ENCODE measurements at places on chromosomes 3 and 15.

DNA sequence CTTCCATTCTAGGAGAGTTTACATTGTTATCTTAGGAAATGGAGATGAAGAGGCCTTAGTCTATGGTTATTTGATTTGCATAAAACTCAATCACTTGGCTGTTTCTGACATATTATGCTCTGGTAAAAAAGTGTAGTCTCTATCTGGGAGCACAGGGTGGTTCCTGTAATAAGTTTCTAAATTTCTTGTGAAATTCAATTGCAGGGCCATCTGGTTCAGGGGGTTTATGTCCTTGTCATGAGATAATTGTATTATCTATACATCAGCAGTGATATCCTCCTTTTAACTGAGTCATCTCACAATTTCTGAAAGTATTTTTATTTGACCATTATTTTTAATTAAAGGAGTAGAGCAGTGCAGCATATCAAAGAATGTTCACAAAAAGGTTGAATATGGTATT is 203.3 kb downstream of the MFSD1 start:
- no peak for DNase-seq

GRCh38 chr3:61648481-61648880 is 87.1 kb downstream of the PTPRG start:
- DNase-seq = no peak

DNA sequence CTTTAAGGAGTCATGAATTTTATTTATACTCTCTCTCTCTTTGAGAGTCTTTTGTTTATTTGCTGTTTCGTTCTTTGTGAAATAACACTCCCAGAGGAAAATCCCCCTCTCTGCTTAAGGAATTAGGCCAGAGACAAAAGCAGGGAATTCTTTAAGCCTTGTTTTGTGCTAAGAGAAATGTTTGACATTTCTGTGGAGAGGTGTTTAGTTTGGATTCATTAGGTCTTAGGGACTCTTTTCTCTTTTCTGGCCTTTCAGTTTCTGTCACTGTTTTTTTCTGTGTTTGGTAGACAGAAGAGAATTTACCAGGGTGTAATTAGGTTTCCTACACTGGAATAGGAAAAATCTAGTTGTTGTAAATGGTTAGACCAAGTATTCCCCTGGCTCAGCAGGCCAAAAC is 241.8 kb upstream of the NR2F2 start:
- no peak for DNase-seq

- DNase-seq = no peak
These were observed 29.5 kb upstream of the FAM3D start for GRCh38 chr3:58696093-58696492.

GRCh38 chr15:63881431-63881830 is 47.7 kb upstream of the HERC1 start:
- no peak for DNase-seq

DNA sequence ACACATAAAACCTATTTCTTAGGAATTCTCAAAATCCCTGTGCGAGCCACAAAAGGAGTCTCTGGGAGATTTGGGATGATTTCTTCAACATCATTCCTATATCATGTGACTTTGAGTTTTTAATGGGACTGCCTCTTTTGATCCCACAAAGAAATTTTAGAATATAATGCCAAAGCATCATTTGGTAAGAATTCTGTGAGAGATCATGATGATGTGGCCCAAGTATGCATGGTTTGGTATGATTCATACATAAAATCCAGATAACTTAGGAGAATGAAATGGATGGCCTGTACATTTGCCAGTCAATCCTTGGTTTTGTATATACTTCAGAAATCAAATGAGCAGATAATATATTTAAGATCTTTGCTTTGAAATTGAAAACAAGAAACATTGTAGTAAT is 61.3 kb downstream of the UBE2E2 start:
- no peak for DNase-seq

GRCh38 chr15:50166216-50166615 is 15.8 kb upstream of the SLC27A2 start:
- DNase-seq = peak; percentile 61

DNA sequence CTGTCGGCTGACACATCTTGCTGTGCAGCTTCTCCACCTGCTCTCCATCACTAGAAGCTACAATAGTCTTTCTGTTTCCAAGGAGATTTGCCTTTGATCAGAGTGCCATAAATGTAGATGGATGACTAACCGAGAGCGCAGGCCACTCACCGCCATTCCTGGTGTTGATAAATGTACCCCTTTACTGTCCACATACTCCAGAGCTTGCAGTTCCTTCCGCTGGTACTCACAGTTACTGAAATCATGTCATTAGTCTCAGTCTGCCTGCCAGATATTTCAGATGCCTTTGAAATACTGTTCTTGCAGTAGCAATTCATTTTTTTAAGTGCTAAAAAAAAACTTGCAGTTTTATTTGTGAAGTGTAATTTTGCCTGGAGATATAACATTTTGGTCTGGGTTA is 72.3 kb downstream of the BLM start:
- DNase-seq = no peak

DNA sequence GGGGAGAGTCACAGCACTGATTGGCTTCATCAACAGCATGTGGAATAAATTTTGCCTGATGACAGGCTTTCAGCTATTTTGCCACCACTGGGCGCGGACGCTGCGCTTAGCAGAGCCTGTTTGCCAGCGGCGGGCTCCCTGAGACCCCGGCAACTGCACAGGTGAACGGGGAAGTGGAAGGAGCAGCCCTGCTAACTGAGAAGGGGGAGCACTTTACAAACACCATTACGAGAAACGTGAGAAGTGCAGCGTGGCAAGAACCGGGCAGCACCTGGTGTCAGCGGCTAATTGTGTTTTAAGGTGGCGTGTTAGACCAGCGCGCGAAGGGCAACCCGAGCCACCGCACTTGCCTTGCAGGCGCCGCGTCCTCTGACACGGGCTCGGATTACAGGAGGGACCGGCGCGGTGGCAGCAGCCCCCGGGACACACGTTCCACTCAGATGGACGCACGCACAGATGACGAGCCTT is 307.8 kb upstream of the ARRDC4 start:
- no peak for DNase-seq

GRCh38 chr3:27642796-27643195 is 79.3 kb downstream of the EOMES start:
- no peak for DNase-seq

- DNase-seq = no peak
These were observed 1.7 kb upstream of the HES1 start for GRCh38 chr3:194134231-194134756.

DNA sequence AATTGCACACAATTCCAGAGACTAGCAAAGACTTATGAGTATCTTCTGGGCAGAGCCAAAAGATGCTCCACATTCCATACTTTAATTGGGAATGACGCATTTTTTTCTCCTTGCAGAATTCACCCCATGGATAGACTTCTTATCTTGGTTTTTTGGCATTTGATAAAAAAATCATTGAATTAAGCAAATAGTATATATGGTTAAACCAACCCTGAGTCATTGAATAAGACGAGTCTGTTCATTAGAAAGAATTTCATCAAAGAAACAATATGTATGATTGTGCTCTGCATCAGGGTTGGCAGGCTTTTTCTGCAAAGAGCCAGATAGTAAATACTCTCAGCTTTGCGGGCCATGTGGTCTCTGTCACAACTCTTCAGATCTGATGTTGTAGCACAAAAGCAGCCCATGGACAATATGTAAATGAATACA is 9.2 kb upstream of the PDZRN3 start:
- DNase-seq = no peak

- DNase-seq = no peak
These were observed 147.5 kb downstream of the OSBPL10 start for GRCh38 chr3:31833391-31834190.

DNA sequence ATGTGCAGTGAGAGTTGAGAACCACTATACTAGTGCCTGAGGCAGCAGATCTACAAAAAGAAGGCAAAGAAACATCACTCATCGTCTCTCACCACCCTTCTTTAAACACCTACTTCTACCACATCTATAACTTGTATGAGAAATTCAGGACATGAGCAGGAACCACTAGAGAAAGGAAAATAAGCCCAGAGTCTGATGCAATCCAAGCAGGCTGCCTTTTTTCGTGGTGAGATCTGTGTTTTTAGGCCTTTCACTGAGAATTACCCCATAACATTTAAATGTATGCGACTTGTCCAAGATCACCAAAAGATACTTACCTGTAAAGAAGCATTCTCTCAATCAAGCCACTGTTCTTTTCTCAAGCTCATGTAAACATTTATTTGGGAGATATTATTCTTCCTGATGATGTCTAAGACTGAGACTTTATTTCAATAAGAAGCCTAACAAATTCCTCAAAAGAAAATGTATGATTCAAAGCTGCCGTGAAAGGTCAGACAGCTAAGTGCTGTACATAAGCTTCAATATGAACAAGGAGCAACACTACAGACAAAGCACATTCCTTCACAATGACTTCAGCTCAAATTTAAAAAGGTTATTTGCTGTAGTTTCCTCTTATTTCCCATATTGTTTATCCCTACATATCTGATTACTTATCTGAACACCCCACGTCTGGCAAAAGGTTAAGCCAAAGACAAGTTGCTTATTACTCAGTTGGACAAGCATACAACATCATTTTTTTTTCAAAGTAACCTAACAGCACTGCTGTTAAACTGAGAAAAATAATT is 16.5 kb downstream of the SPICE1 start:
- DNase-seq = no peak

GRCh38 chr15:66833803-66834202 is 131.8 kb downstream of the SMAD6 start:
- no peak for DNase-seq

GRCh38 chr3:25277503-25277902 is 150.6 kb upstream of the RARB start:
- no peak for DNase-seq

GRCh38 chr3:187292631-187293515 is 1.3 kb upstream of the MASP1 start:
- no peak for DNase-seq

- DNase-seq = no peak
These were observed 161.1 kb upstream of the ROBO1 start for GRCh38 chr3:79928687-79929408.

DNA sequence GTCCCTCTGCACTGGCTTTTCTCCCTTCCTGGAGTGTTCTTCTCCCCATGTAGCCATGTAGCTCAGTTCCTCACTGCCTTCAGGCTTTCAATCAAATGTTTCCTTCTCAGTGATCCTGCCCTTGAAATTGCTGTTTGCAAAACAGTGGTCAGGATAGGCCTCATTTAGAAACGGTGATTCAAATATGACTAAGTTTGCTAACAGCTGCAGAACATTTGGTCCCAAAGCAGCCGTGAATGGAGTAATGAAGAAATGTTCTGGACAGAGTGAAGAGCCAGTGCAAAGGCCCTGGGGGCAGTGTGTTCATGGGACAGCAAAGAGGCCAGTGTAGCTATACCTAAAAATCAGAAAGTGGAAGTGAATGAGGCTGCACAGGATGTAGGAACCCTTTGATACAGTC is 223.4 kb downstream of the FEZF2 start:
- no peak for DNase-seq

GRCh38 chr3:160667452-160667851 is 9.5 kb upstream of the ARL14 start:
- DNase-seq = no peak
